ENCODE measurements at places on chromosomes 12 and 14.

DNA sequence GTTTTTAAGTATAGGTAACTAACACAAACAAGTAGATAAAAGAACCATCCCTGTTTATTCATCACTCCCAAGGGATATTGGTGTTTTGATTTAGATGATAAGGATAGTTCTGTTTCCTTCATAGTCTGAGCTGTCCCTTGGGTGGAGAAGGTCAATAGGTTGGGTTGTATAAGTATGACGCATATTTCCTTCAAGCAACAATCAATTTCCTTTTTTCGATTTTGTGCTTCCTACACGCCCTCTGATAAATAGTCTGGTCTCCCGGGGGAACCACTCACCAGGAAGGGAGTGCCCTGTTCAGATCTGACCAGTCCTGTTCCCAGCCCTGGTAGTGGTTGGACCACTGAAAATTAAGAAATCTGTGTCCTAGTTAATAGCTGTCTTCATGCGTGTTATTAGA is 378.8 kb upstream of the FAR2 start:
- no peak for DNase-seq

DNA sequence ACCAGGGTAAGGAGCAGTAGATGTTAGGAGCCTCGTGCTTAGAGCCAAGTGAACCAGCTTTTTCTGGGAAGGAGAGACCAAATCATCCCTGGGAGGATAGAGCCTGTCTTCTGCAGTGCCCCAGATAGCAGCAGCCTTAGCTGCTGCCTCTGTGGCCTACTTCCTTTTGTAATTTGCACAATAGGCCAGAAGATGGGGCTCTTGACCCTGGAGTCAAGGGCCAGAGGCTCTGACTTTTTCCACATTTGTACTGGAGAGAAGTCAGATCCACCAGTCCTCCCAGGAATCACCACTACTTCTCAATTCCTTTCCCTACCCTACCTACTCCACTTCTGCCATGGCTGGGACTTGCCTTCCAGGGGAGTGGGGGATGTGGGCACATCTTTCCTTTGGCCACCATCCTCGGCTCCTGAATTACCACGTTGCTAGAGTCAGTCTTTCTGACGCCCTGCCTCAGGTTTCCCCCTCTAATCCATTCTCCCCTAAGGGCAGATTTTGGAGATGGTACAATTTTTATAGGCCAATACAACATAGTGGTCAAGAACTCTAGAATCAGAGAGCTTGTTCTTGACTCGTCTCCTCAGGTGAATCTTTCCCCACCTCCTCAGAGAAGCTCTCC is 3.3 kb upstream of the SLC4A8 start:
- peak; percentile 61 for DNase-seq

DNA sequence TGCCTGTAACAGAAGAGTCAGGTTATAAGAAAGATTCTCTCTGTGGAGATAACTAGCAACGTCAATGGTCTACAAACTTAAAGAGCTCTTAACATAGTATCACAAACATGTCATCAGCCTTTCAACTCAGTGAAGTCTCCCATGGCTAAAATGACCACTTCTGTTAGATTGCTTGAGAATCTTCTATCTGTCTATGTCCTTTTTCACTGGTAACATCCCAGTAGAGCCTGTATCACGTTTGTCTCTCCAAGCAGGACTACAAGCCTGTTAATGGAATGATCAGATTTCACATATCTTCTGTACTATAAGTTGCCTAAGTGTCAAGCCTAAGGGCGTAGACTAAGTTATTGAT is 50.7 kb downstream of the SLC2A13 start:
- DNase-seq = no peak

- no peak for DNase-seq
Measured at GRCh38 chr12:56840922-56841321, 77.8 kb downstream of the HSD17B6 start.

GRCh38 chr12:57983146-57983857 is 41.9 kb downstream of the ATP23 start:
- DNase-seq = no peak

DNA sequence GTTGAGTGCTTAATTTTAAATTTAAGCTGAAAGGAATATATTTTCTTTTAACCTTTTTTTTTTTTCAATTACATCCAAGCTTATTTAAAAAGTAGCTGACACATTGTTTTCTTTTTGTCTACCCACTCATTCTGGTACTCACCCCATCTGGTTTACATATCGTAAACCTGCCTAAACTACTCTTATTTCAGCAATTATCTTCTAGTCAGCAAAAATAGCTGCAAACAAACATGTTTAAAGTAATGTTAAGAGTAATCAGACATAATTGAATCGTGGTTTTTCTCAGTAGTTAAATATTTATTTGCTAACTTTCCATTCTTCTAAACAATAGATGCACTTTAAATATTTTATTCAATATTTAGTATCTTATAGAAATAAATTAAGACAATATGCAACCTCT is 492.7 kb upstream of the MGAT4C start:
- DNase-seq = no peak

DNA sequence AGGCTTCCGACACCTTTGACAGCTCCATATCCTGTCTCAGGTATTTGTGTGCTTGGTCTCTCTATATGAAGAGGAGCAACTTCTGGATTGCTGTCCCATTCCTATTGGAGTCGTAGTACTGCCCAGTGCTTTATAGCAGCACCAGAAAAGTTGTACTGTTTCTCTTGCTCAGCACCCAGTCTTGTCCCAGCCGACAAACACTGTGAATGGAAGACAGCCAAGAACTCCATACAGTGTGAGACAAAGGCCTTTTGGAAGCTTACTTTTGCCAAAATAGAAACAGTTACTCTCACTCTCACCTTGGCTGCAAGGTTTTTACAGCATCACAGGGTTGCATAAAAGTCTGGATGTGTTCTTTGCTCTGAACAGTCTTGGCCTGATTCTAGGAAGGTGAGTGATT is 105.3 kb downstream of the TGFB3 start:
- no peak for DNase-seq

- DNase-seq = no peak
Measured at GRCh38 chr12:132593938-132594358, 16.4 kb downstream of the LRCOL1 start.

- no peak for DNase-seq
Measured at GRCh38 chr14:59107819-59108218, 80.6 kb upstream of the DAAM1 start.

- peak; percentile 92 for DNase-seq
Measured at GRCh38 chr12:109052414-109053323, at the start of gene USP30. USP30 (plus strand) TSS chr12:109052576; CDS start chr12:109052679, 103 bp downstream.

DNA sequence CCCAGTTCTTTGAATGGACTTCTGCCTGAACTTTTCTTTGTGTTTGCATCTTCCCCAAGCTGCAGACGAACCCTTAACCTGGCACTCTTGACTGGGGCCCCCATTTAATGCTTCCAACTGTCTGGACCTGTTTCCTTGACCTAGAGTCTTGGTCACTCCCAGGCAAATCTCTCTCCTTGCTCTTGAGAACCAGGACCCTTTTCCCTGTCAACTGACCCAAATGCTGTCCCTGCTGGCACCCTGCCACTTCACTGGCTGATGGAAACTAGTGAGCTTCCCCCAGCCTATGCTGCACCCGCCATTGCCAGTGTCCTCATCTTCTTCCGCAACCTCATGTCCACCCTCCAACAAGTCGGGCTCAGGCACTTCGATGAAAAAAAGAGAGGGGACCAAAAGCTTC is 79.5 kb downstream of the PRIMA1 start:
- no peak for DNase-seq
